ENCODE measurements at places on chromosomes 1 and 21.

- H3K36me3 ChIP-seq = peaks cover 3% of the 10 kb centered on the region
- H3K4me3 ChIP-seq = no peak overlapping the region
- H3K27me3 ChIP-seq = peaks cover 47% of the 10 kb centered on the region
- DNase-seq = no peak
- H3K4me1 ChIP-seq = peaks cover 30% of the 10 kb centered on the region
These were observed 41.8 kb upstream of the POFUT2 start for GRCh38 chr21:45329261-45330074.

DNA sequence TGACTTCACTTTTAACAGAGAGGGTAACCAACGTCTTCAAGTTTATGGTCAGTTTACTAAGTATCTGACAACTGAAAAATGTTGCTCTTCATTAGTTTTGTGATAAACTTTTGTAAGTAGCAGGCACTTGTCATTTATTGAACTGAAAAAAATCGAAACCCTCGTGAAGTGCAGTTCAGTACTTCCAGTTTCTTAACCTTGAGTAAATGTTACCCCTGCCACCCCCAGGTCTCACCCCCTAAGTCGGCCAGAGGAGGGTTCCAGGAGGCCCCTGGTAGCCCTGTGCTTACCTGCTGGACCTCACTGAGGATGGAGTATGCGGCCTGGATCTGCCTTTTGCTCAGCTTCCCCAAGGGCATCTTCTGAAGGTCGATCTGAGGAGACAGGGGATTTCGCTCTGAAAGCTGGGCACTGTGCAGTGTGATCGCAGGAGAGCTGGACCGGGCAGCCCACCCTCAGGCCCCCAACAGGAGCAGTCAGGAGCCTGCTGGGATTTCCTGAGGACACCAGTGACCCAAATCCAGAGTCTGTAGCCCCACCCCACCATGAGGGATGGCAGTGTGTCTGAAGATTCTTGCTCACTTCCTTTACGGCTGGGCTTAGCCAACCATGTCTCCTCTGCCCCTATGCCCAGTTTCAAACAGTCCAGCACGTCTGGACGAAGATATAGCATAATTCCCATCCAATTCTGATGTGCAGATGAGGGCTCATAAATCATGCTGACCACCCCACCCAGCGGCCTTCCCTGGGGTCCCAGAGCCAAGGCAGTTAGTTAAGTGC is 37.6 kb downstream of the PARP1 start:
- DNase-seq = no peak
- peaks cover 100% of the 10 kb centered on the region for H3K36me3 ChIP-seq
- H3K27me3 ChIP-seq = no peaks in the 10 kb centered on the region
- H3K27ac ChIP-seq = no peak overlapping the region
- H3K4me1 ChIP-seq = no peaks in the 10 kb centered on the region

DNA sequence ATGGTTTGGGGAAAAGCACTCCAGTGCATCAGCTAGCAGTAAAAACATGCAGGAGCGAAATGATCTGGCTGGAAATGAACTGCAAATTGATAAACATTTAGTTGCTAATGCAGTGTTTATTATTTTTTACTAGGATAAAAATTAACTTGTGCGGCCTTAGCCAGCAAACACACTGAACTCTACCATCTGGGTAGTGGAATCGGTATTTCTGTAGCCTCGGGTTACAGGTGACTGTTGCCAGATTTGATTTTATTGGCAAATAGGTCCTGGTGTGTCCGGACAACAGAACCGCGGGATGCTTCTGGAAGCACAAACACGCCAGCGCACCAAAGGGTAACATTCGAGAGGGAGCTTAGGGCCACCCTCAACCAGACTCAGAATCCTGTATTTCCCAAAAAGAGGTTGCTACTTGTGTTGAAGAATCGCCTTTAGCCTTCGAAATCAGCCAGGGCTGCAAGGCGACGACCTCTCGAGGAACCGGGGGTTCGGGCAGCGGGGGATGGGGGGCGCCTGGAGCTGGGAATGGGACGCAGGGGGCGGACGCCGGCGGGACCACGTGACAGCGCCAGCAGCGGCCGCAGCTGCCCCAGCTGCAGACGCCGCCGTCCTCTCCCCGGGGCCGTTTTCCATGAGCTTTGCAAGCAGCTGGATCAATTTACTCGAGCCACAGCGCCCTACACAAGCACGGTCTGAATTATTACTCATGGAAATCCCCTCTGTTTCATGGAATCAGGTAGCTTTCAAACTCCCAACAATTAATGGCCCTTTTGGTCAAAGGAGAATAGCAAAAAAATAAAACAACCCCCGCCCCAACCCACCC is 158.8 kb downstream of the TOMM20 start:
- H3K27ac ChIP-seq = peak overlapping the region; percentile 25
- H3K4me3 ChIP-seq = no peak overlapping the region
- H3K27me3 ChIP-seq = no peaks in the 10 kb centered on the region
- DNase-seq = no peak
- peaks cover 26% of the 10 kb centered on the region for H3K4me1 ChIP-seq
- H3K36me3 ChIP-seq = no peaks in the 10 kb centered on the region

- H3K27ac ChIP-seq = no peak overlapping the region
- peaks cover 44% of the 10 kb centered on the region for H3K36me3 ChIP-seq
- no peaks in the 10 kb centered on the region for H3K27me3 ChIP-seq
- DNase-seq = no peak
- H3K4me1 ChIP-seq = no peaks in the 10 kb centered on the region
These were observed 59.5 kb downstream of the S100B start for GRCh38 chr21:46545363-46545762.
